ENCODE measurements at places on chromosomes 16 and 17. TPM values are rescaled to one million over a fixed set of nuclear protein-coding genes. Genes with fewer than 3 reads are reported as not detected.

TCF25 gene
- 206 TPM for total RNA-seq

TMEM208 gene
- total RNA-seq = 30.2 TPM

DNA sequence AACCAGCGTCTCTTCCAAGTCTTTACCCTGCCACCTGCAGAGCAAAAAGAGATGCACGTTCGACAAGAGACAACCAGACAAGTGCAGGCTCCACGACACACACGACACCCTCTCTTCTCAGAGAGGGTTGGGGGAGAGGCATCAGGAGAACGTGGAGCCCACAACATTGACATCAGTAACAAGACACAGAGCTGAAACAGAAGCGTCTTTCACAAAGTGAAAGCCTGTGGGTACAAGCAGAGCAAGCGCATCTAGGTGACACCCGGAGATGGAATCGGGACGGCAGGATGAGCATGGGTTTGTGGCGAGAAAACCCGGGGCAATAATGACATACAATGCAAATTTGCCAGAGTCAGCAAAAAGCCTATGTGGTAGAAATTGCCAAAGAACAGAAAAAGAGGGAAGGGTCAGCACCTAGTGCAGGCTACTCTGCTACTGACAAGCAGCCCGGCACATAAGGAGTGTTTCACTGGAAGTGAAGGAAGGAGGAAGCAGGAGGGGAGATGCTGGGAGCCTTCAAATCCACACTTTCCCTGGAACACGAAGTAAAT, 89.5 kb downstream of the CYTH1 start:
- H3K36me3 ChIP-seq = peaks cover 3% of the 10 kb centered on the region
- peaks cover 4% of the 10 kb centered on the region for H3K4me1 ChIP-seq
- no peak overlapping the region for H3K4me3 ChIP-seq
- no peaks in the 10 kb centered on the region for H3K27me3 ChIP-seq
- H3K27ac ChIP-seq = no peak overlapping the region

GRCh38 chr16:22027633-22028032, 19.7 kb downstream of the MOSMO start:
- no peaks in the 10 kb centered on the region for H3K36me3 ChIP-seq
- no peak for DNase-seq
- peaks cover 12% of the 10 kb centered on the region for H3K4me1 ChIP-seq
- H3K4me3 ChIP-seq = no peak overlapping the region

GRCh38 chr17:37187262-37187661, 188.5 kb upstream of the C17orf78 start:
- H3K27ac ChIP-seq = no peak overlapping the region
- DNase-seq = peak; percentile 22
- no peak overlapping the region for H3K4me3 ChIP-seq

SLC13A2 gene
- total RNA-seq = not detected

ABAT gene
- 71.4 TPM for total RNA-seq

DNA sequence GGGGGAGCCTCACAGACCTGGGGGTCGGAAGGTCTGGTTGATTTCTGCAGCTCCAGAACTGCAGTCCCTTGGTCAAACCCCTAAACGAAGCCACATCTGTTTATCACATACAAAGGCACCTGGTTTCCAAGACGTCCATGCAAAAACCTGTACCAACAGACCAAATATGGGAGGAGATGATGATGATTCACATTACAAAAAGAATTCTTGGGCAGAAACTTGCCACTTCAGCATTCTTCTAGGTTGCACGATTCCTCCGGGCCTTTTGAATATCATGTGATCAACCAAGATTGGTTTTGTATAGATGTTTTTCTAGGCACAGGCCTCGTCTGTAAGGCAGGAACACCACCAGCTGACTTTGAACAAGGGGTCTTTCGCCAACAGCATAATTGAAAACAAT, 466.3 kb downstream of the SOX9 start:
- H3K4me3 ChIP-seq = no peak overlapping the region
- peaks cover 19% of the 10 kb centered on the region for H3K27me3 ChIP-seq
- H3K36me3 ChIP-seq = no peaks in the 10 kb centered on the region
- no peak for DNase-seq
- H3K4me1 ChIP-seq = no peaks in the 10 kb centered on the region
- H3K27ac ChIP-seq = no peak overlapping the region

UBALD2 gene
- total RNA-seq = 23.2 TPM

DNA sequence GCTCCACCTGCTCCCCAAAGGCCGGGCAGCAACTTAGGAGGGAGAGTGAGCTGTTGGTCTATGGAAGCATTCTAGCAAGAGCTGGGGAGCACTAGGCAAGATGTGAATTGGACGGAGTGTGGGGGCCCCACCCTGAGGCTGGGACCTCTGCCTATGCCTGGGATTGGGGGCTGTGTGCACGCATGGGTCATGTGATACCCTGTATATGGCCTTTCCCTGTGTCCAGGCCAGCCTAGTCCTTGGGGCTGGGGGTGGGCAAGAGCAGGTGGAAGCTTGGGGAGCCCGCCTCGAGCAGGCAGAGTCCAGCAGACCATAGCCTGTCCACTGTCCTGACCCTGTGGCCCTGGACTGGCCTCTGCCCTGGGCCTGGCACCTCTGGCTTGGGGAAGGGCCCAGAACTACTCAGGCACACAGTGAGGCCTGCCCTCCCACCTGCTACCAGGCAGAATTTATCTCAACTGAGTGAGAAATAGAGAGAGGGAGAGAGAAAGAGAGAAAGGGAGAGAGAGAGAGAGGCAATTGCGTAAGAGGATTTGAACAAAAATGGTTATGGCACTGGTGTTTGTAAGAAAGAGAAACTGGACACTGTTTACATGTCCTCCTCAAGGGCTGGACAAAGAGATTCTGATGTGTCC, 19.1 kb downstream of the PDP2 start:
- H3K27ac ChIP-seq = peak overlapping the region; percentile 100
- H3K36me3 ChIP-seq = no peaks in the 10 kb centered on the region
- H3K4me1 ChIP-seq = peaks cover 67% of the 10 kb centered on the region
- DNase-seq = no peak
- no peak overlapping the region for H3K4me3 ChIP-seq
- H3K27me3 ChIP-seq = no peaks in the 10 kb centered on the region

- H3K4me3 ChIP-seq = no peak overlapping the region
- no peaks in the 10 kb centered on the region for H3K4me1 ChIP-seq
- DNase-seq = no peak
- no peak overlapping the region for H3K27ac ChIP-seq
- no peaks in the 10 kb centered on the region for H3K27me3 ChIP-seq
Observed at GRCh38 chr16:79451196-79451816, 149.2 kb downstream of the MAF start.

DNA sequence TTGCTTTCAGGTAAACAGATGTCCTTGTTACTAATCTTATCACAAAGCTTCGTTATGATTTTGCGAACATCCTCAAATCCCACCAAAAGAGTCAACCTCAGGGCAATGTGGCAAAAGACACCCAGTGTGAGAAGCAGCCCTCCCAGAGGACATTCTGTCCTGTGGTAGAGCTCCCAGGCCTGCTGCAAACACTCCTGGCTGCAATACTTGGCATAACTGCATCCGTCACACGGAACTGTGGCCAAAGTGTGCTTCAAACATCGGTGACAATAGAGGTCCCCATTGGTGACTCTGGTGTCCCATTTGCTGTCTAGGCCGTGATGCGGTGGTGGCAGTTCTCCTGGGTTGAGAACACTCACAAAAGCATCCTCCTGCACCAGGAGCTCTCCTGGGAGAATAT, 29.5 kb downstream of the SMYD4 start:
- DNase-seq = no peak
- H3K36me3 ChIP-seq = peaks cover 17% of the 10 kb centered on the region
- H3K4me3 ChIP-seq = no peak overlapping the region
- no peaks in the 10 kb centered on the region for H3K27me3 ChIP-seq
- peak overlapping the region; percentile 25 for H3K27ac ChIP-seq
- H3K4me1 ChIP-seq = peaks cover 17% of the 10 kb centered on the region

DNA sequence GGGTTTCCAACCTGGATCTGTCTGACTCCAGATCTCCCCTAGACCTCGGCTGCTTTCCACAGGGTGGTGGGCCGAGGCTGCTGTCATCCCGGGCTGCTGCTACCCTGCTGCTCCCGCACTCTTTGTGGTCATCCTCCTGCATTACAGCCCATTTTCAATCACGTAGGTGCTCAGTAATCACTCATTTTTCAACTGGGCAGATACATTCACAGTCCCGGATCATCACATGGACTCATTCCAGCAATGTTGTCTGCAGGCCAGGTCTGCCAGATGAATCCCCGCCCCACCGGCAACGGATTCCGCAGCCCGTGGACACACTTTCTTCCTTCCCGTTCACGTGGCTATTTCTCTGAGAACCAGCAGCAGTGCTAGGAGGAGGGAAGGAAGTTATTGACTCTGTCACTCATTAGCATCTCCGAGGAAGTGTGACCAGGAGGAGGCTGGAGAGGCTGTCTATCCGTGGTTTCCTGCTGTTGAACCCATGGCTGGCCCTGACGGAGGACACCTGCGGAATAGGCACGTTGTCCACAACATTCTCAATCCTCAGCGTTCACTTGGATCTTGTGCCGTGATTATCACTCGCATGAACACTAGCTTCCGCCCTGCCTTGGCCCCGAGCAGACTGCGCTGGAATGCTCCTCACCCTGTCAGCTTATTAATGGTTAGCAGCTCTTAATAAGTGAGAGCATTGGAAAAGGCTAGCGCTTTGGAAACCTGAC, 14.7 kb upstream of the ZCCHC14 start:
- no peaks in the 10 kb centered on the region for H3K27me3 ChIP-seq
- no peaks in the 10 kb centered on the region for H3K36me3 ChIP-seq
- no peak for DNase-seq
- no peak overlapping the region for H3K27ac ChIP-seq
- H3K4me1 ChIP-seq = no peaks in the 10 kb centered on the region

OTOP3 gene
- total RNA-seq = not detected
